GM13976 (cell line): ENCODE measurements at places on chromosomes 2 and 18.

DNA sequence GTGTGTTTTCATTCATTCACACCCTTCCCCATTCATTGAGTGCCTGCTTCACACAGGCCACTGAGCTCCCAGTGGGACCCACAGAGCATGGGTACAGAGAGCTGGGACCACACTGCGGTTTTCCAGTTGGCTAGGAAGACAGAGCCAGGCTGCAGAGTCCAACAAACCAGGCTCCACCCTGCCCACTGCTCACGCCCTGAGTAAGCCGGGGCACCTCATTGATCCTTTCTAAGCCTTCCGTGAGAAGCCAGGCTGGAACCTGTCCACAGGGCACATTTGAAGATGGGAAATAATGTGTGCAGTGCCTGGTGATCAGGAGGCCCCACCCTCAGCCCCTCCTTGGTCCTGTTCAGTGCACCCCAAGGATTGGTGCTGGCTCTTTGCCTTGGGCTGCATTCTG is 13.5 kb downstream of the KCNIP3 start:
- DNase-seq = no peak

GRCh38 chr2:457262-457661 is 169.4 kb upstream of the ALKAL2 start:
- DNase-seq = no peak

GRCh38 chr18:10670856-10671255 is 145.0 kb downstream of the NAPG start:
- DNase-seq = no peak

DNA sequence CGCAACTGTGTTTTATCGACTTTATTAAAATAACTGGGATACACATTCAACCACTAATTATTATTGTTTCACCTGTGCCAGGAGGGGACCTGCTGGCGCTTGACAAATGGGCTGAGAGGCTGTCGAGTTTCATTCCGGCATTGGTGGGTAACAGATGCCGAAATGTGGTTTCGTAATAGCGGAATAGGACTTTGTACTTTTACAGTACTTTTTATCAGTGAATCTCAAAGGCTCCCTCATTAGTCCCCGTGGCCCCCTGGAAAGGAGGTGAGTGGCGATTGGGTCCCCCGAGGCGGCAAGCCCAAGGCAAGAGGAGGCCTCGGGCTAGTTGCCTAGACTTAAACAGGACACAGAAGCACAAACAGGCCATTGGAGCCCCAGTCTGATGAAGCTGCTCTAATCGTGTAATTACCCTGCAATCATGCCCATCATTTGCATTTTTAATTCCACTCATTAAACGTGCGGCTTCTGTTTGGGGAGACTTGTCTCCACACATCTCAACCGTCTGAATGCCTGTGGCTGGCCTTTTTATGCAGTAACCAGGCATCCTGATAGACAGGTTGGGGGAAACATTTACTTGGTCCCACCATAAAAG is 193.2 kb downstream of the INO80D start:
- no peak for DNase-seq

DNA sequence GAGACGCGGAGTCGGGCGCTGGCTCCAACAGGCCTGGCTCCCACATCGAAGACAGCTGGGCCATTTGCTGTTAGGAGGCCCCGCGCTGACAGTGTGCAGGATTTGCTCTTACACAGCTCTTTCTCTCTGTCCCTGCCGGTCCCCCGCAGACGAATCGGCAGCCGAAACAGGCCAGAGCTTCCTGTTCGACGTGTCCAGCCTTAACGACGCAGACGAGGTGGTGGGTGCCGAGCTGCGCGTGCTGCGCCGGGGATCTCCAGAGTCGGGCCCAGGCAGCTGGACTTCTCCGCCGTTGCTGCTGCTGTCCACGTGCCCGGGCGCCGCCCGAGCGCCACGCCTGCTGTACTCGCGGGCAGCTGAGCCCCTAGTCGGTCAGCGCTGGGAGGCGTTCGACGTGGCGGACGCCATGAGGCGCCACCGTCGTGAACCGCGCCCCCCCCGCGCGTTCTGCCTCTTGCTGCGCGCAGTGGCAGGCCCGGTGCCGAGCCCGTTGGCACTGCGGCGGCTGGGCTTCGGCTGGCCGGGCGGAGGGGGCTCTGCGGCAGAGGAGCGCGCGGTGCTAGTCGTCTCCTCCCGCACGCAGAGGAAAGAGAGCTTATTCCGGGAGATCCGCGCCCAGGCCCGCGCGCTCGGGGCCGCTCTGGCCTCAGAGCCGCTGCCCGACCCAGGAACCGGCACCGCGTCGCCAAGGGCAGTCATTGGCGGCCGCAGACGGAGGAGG is 3.5 kb downstream of the GDF7 start:
- DNase-seq = no peak

- DNase-seq = no peak
Observed at GRCh38 chr2:190267302-190267701, 52.3 kb downstream of the HIBCH start.

GRCh38 chr18:58516514-58517285 is 112.2 kb downstream of the ALPK2 start:
- DNase-seq = no peak

DNA sequence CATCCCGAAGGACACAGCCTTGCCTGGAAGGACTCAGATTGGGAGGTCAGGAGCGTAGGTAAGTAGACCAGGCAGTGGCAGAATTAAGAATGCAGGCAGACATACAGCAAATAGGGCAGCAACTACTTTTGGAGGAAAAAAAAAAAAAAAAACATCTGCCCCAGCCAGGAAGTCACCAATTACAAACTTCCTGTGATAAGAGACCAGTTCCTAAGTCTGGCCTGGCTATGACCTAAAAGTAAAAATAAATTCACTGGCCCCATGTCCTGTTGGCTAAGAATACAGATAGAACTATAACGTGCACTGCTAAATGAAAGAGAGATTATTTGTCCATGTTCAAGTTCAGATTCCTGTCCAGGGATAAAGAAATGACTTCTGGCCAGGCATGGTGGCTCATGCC is 45.2 kb upstream of the NOSTRIN start:
- DNase-seq = no peak

GRCh38 chr2:169348321-169349024 is 13.9 kb downstream of the LRP2 start:
- DNase-seq = no peak

GRCh38 chr2:98348066-98348561 is 1.9 kb downstream of the CNGA3 start:
- DNase-seq = no peak

DNA sequence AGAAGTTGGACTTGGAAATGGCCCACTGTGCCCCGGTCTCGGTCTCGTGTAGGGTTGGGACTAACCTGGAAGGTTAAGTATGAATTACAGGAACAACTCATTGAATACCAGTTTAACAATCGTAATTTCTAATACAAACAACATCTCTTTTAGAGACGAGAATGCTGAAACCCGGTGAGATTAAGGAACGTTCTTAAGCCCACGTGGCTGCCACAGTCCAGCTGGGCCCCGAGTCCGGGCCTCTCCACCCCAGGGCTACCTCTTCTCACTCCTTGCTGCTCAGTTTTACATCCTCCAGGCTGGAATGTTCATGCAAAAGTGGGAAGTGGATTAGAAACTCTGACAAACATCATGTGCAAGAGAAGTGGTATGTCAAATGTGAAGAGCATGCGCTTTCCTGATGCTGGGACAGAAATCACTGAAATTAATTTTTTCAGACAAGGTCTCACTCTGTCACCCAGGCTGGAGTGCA is 29.4 kb downstream of the NGEF start:
- DNase-seq = no peak

DNA sequence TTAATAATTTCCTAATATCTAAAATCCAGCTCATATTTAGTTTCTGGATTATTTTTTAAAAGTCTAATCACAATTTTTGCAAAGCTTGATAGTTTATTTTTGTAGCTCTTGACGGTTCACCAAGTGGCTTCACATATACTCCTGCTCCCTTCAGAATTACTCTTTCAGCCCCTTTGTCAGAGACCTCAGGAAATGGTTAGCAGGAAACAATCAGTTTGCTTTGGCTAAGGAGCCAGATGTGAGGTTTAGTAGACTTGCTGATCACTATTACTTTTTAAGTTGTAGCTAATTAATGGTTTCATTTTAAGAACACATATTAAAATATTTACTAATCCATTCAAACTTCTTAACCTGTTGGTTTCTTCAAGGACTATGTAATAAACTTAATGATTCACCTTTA is 2.3 kb downstream of the RBBP8 start:
- no peak for DNase-seq

DNA sequence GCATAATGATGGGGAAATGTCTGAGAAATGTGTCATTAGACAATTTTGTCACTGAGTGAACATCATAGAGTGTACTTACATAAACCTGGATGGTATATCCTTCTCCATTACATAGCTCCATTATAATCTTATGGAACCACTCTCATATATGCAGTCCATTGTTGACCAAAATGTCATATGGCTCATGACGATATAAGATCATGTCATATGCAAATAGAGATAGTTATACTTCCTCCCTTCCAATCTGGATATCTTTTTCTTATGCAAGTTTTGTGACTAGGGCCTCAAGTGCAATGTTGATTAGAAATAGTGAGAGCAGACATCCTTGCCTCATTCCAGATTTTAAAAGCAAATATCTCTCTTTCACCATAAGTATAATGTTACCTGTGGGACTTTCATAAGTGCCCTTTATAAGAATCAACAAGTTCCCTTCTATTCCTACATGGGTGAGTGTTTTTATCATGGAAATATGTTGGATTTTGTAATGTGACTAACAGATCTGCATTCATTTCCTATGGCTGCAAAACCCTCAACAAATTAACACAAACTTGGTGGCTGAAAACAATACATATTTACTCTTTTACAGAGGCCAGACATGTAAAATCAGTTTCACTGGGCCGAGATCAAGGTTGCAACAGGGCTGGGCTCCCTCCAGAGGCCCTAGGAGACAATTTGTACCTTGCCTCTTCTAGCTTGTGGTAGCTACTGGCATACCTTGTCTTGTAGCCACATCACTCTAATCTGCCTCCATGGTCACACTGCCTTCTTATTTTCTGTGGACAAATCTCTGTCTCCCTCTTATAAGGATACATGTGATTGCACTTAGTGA is 21.6 kb upstream of the SULT1C4 start:
- no peak for DNase-seq

DNA sequence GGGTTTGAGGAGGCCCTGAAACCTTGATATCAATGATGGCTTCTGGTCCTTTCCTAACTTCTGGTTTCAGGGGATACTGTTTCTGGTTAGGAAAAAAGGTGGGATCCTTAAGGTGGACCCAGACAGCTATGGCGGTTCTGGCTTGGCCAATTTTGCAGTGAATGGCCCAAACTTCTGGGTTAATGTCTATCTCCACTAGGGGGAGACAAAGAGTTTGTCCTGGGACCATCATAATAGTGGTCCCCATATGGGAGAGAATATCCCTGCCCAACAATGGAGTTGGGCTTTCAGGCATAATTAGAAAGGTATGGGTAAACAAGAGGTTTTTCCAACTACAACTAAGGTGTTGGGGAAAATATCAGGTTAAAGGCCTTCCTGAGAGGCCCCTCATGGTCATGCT is 273.5 kb downstream of the CALCRL start:
- DNase-seq = no peak

DNA sequence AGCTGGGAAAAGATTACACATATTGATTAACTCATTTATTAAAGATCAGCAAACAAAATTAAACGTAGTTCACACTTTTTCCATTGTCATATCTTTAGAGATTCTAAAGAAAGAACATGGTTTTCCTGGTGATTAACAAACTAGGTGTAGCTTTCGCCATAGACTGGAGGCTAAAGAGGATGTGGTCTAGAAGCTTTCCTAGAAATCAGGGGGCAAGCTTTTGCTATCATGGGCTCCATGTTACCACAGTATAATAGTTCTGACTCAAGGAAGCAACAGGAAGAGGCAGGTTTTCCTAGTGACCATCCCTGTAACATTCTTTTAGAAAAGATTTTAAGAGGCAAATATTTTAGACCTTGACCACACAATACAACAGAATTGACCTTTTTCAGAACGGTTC is 232.7 kb downstream of the METTL4 start:
- no peak for DNase-seq

DNA sequence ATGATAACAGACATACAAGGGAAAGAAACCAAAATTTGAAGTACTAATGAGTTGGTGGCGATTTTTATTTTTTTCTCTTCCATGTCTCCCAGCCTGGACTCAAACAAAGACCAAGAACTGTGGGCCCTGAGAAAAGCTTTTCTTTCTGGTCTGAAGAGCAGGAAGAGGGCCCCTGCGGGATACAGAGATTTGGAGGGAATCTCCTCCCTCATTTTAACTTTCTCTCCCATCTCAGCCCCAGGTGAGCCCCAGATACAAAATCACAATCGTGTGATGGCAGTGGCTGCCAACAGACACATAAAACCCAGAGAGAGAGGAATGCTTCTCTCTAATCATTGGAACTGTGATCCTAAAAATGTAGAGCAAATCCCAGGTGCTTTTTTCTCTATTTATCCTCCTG is 19.5 kb upstream of the PRKCE start:
- no peak for DNase-seq

- DNase-seq = no peak
Observed at GRCh38 chr2:96873651-96874096, 3.8 kb upstream of the SEMA4C start.

DNA sequence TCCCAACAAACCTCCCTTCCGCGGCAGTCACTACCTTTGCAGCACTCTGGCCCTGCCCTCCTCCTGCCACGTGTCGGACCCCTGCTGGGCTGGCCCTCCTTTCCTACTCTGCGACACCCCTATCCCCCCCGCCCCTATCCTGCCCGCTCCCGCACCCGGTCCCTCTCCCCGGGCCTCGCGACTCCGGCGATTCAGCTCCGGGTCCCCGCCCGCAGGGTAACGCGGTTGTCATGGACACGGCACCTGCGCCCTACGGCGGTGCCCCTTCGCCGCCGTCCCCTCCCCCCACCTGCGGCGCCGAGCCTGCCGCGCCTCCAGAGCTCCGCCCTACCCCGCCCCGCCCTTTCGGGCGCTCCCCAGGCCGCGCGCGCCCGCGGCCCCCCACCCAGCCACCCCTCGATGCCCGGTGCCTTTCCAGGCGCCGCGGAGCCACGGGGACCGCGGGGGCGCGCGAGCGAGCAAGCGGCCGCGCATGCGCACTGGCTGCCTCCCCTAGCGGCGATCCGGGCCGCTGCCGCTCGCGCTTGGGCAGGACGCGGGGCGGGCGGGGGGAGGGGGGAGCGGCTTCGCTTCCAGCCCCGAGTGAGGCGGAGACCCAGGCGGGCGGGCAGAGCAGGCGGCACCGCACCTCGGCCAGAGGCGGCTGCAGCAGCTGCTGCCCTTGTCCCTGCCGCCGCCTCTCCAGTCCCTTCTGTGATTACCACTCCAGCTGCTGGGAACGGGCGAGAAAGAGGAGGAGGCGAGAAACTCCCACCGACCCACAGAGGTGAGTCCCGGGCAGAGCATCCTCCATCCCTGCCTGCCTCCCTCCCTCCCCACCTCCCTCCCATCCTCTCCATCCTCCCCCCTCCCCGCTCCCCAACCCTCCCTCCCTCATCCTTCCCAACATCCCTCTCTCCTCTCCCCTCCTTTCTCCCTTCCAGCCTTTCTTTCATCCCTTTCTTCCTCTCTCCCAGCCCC is at the start of gene CTNNA2:
Gene CTNNA2, plus strand, starts transcription at position 610 of the 960 bp plus-strand sequence.
- DNase-seq = peak; percentile 77

- no peak for DNase-seq
Observed at GRCh38 chr2:111519071-111519470, 364.9 kb downstream of the ANAPC1 start.

DNA sequence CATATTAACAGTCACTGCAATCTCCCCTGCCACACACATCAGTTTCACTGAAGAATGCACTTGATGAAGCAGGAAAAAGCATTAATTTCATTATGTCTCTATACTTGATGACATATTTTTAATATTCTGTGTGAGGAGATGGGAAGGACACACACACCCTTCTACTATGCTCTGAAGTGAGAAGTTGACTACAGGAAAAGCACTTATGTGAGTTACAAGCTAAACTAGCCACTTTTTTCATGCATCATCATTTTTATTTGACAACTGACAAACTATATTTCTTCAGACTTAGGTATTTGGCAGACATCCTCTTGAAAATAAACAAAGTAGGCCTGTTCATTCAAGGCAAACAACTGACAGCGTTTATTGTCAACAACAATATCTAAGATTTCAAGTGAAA is 150.4 kb upstream of the ID2 start:
- no peak for DNase-seq
